ENCODE measurements at places on chromosomes 16 and 17.

- no peak for DNase-seq
Measured at GRCh38 chr16:87621550-87621829, 19.2 kb downstream of the JPH3 start.

- no peak for DNase-seq
Measured at GRCh38 chr16:84825896-84826557, 6.2 kb downstream of the CRISPLD2 start.

DNA sequence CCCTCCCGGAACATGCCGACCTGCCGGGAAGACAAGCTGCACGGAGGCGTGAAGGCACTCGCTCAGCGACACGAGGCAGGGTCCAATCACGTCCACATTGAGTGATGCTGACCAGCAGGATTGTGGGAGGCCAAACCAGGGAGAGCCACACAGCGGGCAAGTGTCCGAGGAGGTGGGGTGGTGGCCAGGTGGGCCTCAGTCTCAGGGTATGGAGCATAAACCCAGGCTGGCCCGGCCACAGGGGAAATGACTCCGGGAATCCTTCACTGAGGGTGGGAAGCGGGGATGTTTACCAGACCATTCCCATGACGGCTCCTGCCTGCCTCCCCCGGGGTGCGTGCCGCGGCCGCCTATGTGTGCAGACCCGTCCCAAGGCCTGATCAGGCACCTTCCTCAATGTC, 62.5 kb downstream of the RPH3AL start:
- no peak for DNase-seq

GRCh38 chr16:63995025-63995424, 1126.8 kb downstream of the CDH11 start:
- DNase-seq, result no peak

GRCh38 chr16:83701494-83701893, 106.3 kb upstream of the HSBP1 start:
- no peak for DNase-seq

GRCh38 chr16:80273635-80274538, 266.9 kb upstream of the DYNLRB2 start:
- no peak for DNase-seq

DNA sequence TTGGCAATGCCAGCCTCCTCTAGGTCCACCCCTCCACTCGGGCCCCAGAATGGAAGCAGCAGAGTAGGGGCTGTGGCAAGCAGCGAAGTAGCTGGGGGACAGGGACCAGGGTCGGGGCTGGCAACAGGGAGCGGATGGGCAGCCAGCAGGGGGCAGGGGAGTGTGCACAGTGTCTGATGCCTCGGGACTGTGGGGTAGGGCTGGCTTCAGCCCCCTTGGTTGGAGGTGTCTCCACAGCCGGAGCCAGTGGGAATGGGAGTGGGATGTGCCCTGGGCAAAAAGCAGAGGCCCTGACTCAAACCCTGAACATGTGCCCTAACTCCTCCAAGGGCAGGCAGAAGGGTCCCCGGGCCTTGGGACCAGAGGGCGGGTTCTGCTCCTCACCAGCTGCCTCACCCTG, 18.5 kb upstream of the ARHGAP27 start:
- DNase-seq, result no peak

DNA sequence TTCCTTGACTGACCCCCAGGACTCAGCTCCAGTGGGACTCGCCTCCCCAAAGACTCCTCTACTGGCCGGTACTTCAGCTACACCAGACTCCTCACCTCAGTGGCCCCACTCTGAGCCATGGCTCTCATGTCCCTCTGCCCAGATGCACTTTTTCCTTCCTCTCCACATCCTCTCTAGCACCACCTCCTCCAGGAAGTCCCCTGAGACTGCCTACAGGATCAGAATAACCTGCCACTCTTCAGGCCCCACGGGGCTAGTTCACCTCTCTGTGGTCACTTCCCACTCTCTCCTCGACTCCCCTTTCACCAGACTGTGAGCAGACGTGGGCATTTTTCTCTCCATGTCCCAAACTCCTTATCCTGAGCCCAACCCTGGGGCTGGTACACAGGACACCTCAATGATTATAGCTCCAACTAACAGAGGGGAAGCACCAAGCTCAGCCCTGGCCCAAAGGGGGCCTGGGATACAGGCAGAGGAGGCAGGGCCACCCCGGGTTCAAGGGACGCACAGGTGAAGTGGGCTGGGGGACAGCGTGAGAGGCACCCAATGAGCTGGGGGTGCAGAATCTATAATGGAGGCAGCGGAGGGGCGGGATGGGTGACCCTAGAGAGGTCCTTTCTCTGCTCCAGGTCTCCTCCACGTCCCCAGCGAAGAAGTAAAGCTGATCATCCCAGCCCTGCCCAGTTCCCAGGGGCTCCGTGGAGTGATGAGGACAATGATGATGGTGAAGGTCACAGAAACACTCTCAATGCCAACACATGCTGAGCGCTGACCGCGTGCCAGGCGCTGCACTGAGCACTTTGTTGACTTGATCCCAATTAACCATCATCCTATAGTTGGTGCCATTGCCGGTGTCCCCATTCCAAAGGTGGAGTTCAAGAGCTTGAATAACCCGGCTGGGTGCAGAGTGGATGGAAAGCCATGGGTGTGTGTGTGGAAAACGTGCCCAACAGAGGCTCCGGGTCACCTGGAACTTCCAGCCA, 3.9 kb downstream of the TRPV3 start:
- no peak for DNase-seq

GRCh38 chr16:19840524-19841110, 44.0 kb downstream of the GPRC5B start:
- DNase-seq, result no peak

- DNase-seq, result peak; percentile 35
Measured at GRCh38 chr17:35243561-35244340, 879 bp downstream of the SLFN5 start.

- no peak for DNase-seq
Measured at GRCh38 chr16:56635441-56635967, 3.0 kb upstream of the MT1A start.

GRCh38 chr17:67208232-67208631, 36.8 kb downstream of the HELZ start:
- DNase-seq, result no peak

DNA sequence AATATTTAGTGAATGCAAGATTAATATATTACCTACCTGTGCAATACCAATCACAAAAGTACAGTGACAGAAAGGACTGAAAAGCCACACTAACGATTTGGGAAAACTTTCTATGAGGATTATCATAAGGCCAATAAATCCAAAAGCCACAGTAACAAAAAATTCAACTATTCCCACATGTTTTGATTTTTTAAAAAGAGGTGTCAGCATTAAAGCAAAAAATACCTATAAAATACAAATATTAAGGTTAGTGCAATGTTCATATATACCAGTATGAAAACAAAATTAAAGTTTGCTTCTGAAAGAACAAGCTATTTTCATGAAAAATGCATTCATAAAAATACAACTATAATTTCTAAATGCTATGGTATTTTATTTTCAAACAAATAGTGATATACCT, 24.3 kb downstream of the ABCA5 start:
- DNase-seq, result no peak

GRCh38 chr16:20023190-20023589, 50.5 kb downstream of the GPR139 start:
- DNase-seq, result no peak

DNA sequence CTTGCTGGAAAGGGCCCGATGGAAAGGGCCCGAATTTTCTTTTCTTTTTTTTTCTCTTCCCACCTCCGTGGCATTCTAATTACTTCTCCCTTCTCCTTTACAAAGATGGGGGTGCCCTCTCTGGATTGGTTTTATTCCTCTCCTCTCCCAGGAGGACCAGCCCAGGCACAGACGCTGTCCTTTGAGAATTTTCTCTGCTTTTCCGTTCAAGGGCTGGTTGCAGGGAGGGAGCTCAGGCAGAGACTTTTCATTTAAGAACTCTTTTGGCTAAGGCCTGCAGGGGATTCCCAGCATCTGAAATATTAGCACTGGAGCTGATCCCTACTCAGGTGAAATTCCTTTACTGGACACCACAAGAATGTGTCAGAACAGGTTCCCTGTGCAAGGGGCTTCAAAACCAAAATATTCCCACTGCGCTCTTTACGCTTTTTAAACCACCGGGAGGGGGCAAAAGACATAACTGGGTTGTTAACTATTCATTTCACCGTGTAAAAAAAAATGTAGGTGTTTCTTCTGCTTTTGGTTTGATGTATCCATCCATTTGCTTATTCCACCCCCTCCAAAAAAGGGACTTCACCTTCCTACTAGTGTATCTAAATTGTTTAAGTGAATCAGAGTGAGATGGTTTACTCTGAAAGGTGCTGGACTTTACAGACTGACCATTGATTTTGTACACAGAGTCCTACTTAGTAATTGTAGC, 1.4 kb downstream of the NFAT5 start:
- no peak for DNase-seq

DNA sequence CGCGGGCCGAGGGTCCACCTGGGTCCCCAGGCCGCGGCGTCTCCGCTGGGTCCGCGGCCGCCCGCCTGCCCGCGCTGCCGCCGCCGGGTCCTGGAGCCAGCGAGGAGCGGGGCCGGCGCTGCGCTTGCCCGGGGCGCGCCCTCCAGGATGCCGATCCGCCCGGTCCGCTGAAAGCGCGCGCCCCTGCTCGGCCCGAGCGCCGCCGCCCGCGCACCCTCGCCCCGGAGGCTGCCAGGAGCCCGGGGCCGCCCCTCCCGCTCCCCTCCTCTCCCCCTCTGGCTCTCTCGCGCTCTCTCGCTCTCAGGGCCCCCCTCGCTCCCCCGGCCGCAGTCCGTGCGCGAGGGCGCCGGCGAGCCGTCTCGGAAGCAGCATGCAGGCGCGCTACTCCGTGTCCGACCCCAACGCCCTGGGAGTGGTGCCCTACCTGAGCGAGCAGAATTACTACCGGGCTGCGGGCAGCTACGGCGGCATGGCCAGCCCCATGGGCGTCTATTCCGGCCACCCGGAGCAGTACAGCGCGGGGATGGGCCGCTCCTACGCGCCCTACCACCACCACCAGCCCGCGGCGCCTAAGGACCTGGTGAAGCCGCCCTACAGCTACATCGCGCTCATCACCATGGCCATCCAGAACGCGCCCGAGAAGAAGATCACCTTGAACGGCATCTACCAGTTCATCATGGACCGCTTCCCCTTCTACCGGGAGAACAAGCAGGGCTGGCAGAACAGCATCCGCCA, 504 bp downstream of the FOXC2 start:
- no peak for DNase-seq

- DNase-seq, result no peak
Measured at GRCh38 chr16:59993101-59993500, 1259.0 kb upstream of the GOT2 start.

GRCh38 chr17:4555873-4556759, 932 bp upstream of the MYBBP1A start:
- no peak for DNase-seq

DNA sequence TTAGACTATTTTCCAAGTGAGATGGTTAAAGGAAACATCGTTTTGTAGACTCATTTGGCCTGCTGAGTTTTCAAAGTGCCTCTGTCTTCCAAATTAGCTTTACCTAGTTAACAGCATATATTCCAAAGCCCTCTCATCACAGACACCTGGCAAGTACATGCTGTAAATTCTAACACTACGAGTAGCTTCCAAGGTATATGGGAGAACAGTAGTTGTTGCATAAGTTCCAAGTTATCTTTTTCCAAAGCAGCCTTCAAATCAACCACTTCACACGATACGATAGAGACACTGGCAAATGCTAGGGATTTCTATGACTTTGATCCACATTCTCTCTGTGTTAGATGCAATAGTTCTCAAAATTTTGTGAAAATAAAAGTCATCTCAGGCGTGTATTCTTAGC, 299.3 kb downstream of the CNTNAP4 start:
- no peak for DNase-seq

DNA sequence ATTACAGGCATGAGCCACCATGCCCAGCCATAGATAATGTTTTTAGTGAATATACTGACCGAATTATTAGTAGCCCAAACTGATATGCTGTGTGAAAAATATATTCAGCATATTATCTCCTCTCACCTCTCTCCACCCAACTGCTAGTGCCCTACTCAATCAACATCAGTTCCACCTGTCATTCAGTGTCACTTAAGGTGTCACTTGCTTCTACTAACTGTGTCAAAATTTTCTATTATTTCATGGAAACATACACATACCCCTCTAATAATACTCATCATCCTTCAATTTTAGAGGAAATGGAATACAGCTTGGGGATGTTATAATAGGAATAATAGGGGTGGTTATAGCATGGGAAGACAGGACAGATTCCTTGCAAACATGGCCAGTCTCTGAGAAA, 12.6 kb downstream of the EFCAB3 start:
- no peak for DNase-seq

DNA sequence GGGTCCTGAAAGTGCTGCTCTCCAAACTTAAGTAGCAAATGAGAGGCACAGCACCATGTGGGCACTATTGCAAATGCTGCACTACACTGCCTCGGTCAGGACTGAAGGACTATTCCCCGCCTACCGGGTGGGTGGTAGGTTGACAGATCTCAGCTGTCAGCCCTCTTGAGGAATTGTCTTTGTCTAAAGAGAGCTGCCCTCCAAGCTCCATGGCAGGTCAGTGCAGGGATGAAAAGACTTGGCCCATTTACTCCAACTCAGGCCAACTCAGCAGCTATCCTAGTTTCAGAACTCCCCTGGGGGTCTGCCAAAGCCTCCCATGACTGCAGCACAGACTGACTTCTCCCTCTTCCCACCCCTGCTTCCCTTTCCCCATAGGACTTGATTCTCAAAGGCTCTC, 3.4 kb upstream of the PDZD9 start:
- peak; percentile 25 for DNase-seq

DNA sequence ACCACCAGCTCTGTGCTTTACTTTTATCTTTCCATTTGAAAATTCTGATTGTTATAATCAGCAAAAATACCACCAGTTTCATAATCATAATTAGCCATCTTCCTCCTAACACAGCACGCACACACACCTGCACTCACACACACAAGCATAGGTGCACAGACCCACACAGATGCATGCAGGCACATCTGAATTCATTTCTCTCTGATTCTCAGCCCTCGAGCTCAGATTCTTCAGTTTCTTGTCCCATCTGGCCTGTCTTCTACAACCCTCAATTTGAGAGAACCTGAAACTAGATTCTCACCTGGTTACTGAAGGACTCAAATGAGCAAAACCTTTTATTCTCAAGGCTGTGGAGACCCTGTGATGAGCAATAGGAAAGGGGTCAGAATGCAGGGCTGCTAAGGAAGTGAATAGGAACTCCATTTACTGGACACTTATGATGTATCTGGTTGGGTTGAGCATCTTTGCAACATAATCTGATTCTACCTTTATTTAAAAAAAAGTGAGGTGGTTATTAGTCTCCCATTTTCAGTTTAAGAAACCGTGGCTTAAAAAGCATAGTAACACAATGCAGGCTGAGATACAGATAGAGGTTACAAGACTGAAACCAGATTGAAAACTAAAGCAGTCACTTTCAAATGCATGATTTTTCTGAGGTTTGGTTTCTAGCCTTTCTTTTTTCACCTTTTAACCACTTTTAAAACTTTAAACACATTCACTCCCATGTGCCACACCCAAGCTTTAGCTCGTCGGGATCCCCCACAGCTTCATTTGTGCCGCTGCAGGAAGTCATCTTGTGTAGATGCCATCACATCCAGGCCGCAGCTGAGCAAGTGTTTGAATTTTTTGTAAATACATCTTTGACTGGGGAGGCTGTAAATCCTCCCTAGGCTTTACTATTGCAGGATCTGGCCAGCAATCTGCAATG, 9.4 kb downstream of the KRT33A start:
- no peak for DNase-seq

- DNase-seq, result no peak
Measured at GRCh38 chr17:11940904-11941303, 56.4 kb downstream of the ZNF18 start.

- no peak for DNase-seq
Measured at GRCh38 chr17:56447171-56447570, 146.3 kb upstream of the NOG start.

- peak; percentile 92 for DNase-seq
Measured at GRCh38 chr17:75182569-75183436, at the start of gene SUMO2. SUMO2 (minus strand) TSS chr17:75182959; CDS start chr17:75182834, 125 bp downstream.
